ENCODE measurements at places on chromosomes 4 and X. TPM values are rescaled to one million over a fixed set of nuclear protein-coding genes. Genes with fewer than 3 reads are reported as not detected.

DNA sequence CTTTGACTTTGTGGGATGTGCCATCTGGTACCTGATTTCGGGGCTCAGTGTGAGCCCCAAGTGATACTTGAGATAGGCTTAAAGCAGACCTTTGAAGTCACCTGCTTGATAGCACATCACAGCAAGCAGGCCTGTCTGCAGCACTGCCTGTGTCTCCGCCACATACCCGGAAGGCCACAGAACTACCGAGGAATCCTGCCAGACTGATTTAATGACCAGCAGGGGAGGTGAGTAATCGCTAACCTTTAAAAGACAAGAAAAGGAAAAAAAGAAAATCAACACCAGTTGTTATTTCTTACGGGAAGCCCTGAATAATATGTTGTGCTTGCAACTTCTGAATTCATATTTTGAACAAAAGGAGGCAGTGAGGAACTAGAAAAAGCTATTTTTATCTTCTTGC, 6.8 kb downstream of the PTCHD1 start:
- no peak for DNase-seq

- no peak for DNase-seq
These were observed 56.6 kb upstream of the MAB21L2 start for GRCh38 chr4:150525321-150525868.

DNA sequence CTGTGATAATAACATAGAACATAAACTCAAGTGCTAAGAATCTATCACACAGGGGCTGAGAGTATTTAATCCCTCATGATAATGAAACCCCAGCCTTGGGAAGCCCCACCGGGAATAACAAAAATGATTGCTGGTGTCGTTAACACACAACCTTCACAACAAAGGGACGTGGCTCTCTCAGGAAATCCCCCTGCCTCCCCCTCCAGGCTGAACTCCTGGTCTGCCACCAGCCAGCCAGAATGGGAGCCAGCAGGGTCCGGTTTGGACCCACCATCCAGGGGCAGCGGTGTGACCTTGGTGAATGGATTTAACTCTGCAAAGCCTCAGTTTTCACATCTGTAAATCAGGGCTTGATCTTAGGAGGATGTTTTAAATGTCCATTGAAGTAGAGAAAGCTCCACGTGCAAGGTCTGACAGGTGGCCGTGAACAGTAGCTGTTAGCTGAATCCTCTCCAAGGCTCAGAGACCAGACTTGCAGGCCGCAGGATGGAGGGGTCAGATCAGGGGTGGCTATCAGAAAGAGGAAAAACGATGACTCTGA, 46.5 kb downstream of the ABLIM2 start:
- no peak for DNase-seq

DNA sequence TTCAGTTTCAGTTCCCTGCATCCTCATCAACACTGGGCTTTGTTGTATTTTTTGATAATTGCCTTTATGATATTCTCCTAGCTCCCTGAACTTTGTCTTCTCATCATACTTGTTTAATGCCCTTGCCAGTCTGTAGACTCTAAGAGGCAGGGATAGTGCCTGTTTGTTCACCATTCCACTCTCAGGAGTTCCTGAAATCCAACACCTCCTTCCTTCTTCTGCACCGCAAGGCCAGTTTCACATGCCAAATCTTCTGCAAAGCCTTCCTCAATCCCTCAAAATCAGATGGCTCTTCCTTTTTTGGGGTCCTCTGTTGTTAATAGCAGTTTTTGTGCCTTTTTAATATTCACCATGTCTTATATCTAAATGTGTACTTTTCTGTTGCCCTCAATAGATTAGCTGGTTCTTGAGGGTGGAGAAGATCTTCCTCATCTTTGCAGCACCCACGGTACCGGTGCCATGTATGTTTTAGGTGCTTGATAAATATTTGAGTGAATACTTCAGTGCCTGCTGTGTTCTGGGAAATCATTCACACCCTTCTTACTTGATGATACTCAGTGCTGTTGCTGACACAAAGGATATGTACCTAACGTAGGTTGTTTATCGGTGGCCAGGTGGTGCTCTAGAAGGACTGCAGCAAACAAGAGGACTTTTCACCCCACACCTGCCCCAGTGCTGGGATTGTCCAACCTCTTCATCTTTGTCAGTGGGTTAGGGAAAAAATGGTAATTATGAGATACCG, 85.3 kb upstream of the LIMCH1 start:
- no peak for DNase-seq

DNA sequence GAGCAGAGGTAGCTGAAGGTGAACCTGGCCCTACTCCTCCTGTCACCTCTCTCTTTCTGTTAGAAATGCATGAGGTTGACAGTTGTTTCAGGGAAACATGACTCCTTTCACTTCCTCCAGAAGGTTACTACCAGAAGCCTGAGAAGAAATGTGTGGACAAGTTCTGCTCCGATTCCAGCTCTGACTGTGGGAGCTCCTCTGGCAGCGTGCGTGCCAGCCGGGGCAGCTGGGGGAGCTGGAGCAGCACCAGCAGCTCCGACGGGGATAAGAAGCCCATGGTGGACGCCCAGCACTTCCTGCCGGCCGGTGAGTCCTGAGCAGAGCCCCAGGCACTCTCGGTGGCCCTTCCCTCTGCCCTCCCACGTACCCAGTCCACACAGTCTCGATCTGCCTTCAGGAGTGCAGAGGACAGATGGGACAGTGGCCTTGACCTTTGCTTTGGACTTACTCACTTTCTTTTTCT, 61.3 kb upstream of the TLR2 start:
- no peak for DNase-seq

The TEX28 gene
- not detected for total RNA-seq

The PNMA5 gene
- not detected for total RNA-seq

DNA sequence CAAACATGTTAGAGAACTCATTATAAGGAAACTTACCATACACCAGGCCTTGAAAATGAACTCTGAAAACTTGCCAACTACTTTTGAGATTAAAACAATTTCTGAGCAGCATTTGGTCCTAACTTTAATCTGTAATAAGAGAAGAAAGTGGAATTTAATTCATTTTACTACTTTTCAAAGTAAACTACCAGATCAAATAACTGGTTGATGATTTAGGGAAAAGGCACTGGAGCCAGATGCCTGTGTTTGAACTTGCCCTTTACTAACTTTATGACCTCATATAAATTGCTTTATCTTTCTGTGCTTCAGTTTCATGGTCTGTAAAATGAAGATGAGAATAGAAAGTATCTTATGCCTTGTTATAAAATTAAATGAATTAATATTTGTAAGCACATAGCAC, 159.9 kb upstream of the PCDH18 start:
- no peak for DNase-seq

Measured in activated T-helper 1 cell treated with anti-CD3 and anti-CD28 coated beads, Interleukin-12 subunit alpha, Interleukin-12 subunit beta, Interleukin-2, Interleukin-4 antibody, amounts not matched to agents 30 ng/mL and 10 ng/mL and 1 ng/mL, durations not matched to agents 14 hours and 24 hours and 36 hours (primary cell).